ENCODE measurements at places on chromosomes 13 and 19.

GRCh38 chr13:77554069-77554468 is 18.6 kb downstream of the SCEL start:
- DNase-seq, result no peak

DNA sequence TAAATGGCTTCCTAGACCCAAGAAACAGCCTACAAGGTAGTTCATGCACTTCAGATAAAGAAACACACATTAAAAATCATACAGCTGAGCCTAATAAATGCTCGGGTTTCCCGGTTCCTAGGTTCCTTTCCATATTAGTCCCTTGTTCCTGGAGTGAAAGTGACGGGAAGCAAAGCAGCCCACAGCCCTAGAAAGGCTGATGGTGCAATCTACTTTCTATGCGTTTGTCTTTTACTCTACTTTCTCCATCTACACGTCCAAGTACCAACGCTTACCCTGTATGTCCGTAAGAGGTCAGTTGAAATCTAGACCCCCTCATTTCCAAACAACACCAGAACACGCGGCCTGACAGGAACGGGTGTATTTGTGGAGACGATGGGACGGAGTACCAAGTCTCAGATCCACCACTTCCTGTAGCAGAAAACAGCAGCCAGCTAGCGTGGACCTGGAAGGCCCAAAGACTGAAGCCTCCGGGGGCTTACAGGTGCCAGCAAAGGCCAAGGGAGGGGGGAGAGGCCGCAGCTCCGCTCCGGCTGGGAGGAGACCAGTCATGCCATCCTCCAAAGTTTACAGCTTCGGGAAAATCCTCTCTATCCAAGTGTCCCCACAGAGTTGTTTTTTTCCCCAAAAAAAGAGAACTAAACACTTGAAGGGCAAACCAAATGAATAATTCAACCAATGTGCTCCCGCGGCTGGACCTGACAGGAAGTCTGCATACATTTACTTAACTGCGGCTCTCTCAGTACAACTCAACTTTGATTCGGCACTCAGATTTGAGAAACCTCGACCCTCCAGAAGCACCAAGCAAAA is 34.1 kb downstream of the STK24 start:
- peak; percentile 21 for DNase-seq

- no peak for DNase-seq
Observed at GRCh38 chr19:54207676-54207982, 7.0 kb downstream of the RPS9 start.

DNA sequence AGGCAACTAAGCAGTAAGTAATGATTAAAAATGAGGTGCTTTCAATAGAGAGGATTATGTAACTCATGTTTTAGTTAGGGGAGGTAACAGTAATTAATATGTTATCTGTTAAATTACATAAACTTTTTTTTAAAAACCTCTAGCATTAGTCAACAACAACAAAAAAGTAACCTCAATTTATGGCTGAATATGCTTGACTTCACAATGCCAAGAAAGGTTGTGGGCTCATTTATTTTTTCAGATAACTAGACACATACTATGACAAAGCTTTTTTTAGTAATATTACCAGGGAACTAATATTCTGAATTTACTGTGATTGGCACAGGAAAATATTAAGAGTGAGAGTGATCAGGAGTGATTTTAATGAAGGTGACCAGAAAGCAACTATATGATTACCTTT is 54.9 kb downstream of the KCNRG start:
- DNase-seq, result no peak

DNA sequence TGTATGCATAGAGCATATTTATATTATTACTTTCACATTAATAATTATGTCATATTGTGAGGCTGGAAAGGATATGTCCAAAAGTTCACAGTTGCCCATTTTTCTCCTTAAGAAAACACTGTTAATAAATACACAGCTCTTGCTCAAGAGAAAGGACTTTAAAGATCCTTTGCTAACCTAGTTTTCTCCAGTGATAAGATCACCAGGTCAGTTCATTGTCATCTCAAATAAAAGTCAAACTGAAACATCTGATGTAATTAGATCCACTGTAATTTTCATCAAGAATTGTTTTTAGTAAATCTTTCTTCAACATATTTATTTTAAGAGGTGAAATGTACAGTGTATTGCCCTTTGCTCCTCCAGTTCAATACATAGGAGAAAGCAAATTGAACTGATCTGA is 82.8 kb upstream of the KLHL1 start:
- DNase-seq, result no peak

- DNase-seq, result no peak
Observed at GRCh38 chr13:68378294-68378693, 1148.2 kb upstream of the PCDH9 start.

DNA sequence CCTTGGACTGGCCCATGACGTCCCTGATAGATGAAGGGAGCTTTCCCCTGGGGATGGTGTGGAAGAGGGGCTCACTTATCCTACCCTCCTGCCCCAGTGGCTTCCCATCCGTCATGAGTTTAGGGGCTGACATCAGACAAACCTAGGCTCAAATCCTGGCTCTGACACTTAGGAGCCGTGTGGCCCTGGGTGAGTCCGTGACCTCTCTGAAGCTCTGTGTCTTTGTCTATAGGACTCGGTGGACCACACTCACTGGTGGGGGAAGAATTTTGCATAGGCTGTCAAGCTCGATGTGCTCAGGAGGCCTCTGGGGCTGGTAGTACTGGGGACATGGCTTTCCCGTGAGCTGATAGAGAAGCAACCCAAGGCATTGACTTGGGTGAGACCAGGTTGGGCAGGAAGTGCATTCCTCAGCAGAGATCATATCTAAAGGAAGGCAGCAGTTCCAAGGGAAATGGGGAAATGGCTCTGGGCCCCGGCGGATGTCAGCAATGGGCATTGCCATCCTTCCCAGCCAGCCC is 17.4 kb upstream of the AP1M2 start:
- DNase-seq, result peak; percentile 28

- no peak for DNase-seq
Observed at GRCh38 chr13:35643625-35644024, 167.1 kb upstream of the MAB21L1 start.

- DNase-seq, result no peak
Observed at GRCh38 chr19:38673030-38673429, 25.6 kb downstream of the ACTN4 start.

DNA sequence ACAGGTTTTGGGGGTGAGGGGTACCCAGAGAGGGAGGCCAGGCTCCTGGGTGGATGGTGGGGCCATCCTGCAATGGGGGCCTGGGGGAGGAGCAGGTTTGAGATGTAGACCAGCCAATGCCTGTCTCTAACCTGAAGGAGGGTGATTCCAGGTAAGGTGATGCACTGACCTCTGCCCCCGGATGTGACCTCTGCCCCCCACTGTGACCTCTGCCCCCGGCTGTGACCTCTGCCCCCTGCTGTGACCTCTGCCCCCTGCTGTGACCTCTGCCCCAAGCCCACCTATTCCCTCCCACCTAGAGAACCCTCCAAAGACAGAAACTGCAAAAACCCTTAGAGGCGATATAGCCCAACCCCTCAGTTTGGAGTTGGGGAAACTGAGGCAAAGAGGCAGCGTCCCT is 10.3 kb upstream of the SPACA4 start:
- DNase-seq, result no peak

GRCh38 chr19:10292789-10293636 is 3.3 kb downstream of the ICAM5 start:
- no peak for DNase-seq

- DNase-seq, result peak; percentile 74
Observed at GRCh38 chr19:1001538-1002166, 1.4 kb downstream of the GRIN3B start.

DNA sequence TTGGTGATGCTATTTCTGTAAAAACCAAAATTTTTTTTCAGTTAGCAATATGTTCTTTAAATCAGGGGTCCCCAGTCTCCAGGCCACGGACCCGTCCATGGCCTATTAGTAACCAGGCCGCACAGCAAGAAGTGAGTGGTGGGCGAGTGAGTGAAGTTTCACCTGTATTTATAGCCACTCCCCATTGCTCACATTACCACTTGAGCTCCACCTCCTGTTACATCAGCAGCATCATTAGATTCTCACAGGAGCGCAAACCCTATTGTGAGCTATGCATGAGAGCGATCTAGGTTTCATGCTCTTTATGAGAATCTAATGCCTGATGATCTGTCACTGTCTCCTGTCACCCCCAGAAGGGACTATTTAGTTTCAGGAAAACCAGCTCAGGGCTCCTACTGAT is 58.9 kb upstream of the SLC7A1 start:
- no peak for DNase-seq

All from stimulated activated naive CD8-positive, alpha-beta T cell treated with anti-CD3 and anti-CD28 coated beads, Interleukin-15, amount 100 ng/mL, for 72 hours (primary cell).